ENCODE measurements at places on chromosomes 4 and X.

- no peak for DNase-seq
- no peak overlapping the region for H3K4me3 ChIP-seq
- H3K27me3 ChIP-seq: no peaks in the 10 kb centered on the region
- H3K4me1 ChIP-seq: no peaks in the 10 kb centered on the region
- no peaks in the 10 kb centered on the region for H3K36me3 ChIP-seq
These were observed 166.1 kb downstream of the TENM3 start for GRCh38 chr4:182409271-182409670.

GRCh38 chr4:3193531-3194203 lies 55.3 kb upstream of the MSANTD1 start:
- no peak overlapping the region for H3K27ac ChIP-seq
- peaks cover 13% of the 10 kb centered on the region for H3K36me3 ChIP-seq
- H3K27me3 ChIP-seq: no peaks in the 10 kb centered on the region
- H3K4me1 ChIP-seq: peaks cover 7% of the 10 kb centered on the region

GRCh38 chrX:46039526-46039925 lies 505.7 kb downstream of the ZNF674 start:
- H3K27me3 ChIP-seq: no peaks in the 10 kb centered on the region
- H3K36me3 ChIP-seq: no peaks in the 10 kb centered on the region
- H3K4me1 ChIP-seq: no peaks in the 10 kb centered on the region
- no peak for DNase-seq

DNA sequence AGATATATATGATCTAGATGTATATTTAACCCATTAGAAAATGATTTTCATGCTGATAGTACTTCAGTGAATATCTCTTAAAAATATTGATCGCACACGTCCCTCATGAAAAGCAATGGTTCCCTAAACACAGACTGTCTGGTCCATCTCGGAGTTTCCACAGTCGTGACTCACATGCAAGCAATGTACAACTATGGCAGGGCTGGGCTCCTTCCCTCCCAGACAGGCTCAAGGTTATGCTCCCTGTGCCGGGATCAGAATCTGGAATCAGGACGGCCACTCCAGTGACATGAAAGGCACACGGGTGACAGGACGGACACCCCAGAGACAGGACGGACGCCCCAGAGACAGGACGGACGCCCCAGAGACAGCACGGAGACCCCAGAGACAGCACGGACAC lies 40.2 kb upstream of the PPP2R3B start:
- H3K27me3 ChIP-seq: no peaks in the 10 kb centered on the region
- H3K4me1 ChIP-seq: no peaks in the 10 kb centered on the region
- H3K4me3 ChIP-seq: no peak overlapping the region
- no peak for DNase-seq
- no peaks in the 10 kb centered on the region for H3K36me3 ChIP-seq

- H3K4me1 ChIP-seq: no peaks in the 10 kb centered on the region
- H3K4me3 ChIP-seq: no peak overlapping the region
- no peak for DNase-seq
- no peak overlapping the region for H3K27ac ChIP-seq
- H3K27me3 ChIP-seq: no peaks in the 10 kb centered on the region
These were observed 15.7 kb downstream of the FAM184B start for GRCh38 chr4:17765514-17766286.

- no peak for DNase-seq
- H3K4me1 ChIP-seq: no peaks in the 10 kb centered on the region
- H3K27me3 ChIP-seq: no peaks in the 10 kb centered on the region
- no peak overlapping the region for H3K4me3 ChIP-seq
- H3K27ac ChIP-seq: no peak overlapping the region
These were observed 7.0 kb upstream of the ZNF827 start for GRCh38 chr4:145945431-145946155.

DNA sequence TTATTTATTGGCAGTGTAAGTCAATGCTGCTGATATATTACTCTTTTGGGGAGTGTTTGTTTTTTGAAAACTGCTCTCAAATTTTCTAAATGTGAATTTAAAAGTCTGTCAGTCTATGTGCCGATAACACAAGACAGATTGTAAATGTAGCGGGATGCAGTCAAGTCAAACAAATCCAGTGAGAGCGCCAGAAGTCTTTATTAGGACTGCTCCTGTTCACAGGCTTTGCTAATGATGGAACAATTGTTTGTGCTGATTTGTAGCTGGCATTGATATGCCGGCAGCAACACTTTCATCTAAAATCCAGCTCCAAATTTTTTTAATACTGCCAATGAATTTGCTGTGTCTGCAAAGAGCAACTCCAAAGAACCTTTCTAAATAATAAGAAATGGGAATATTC lies 78.7 kb upstream of the TET2 start:
- H3K27me3 ChIP-seq: no peaks in the 10 kb centered on the region
- no peaks in the 10 kb centered on the region for H3K4me1 ChIP-seq
- H3K36me3 ChIP-seq: no peaks in the 10 kb centered on the region

GRCh38 chr4:77567549-77567948 lies 38.1 kb upstream of the CXCL13 start:
- no peaks in the 10 kb centered on the region for H3K27me3 ChIP-seq
- H3K36me3 ChIP-seq: no peaks in the 10 kb centered on the region
- no peak overlapping the region for H3K27ac ChIP-seq

DNA sequence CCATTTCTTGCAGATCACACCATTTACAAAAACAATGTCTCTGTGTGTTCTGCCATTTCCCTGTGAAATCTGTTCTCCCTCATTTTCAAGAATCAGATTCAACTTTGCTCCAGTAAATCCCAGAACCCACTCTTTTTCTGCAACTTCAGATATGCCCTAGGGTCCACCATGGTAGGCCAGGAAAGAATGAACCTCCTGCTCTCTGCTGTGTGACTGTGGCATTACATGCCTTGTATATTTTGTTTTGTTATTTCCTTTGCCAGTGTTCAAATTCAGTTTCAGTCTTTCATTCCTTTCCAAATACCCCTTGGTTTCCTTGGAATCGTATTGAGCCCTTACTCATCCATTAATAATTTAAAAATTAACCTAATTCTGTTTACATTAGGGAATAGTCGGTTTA lies 290.2 kb upstream of the VCX start:
- H3K27ac ChIP-seq: no peak overlapping the region
- no peak overlapping the region for H3K4me3 ChIP-seq
- H3K27me3 ChIP-seq: no peaks in the 10 kb centered on the region
- no peak for DNase-seq

DNA sequence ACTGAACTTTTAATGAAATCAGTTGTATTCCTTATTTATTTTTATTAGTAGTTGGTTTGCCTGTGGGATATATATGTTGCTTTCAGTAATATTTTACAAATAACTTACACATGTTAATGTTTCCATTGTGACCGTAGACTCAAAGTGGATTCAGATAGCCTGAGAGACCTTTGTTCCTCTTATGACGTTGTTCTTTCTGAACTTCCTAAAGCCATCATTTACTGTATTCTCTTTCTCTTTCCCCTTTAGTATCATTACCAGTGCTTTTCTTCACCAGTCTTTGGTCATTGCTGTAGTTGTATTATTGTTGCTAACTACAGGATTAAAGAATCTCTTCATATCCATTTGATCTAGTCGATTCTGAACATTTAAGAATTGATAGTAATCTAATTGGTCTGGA lies 4.3 kb downstream of the STIM2 start:
- H3K36me3 ChIP-seq: no peaks in the 10 kb centered on the region
- DNase-seq: no peak
- H3K27me3 ChIP-seq: no peaks in the 10 kb centered on the region
- peak overlapping the region; percentile 7 for H3K27ac ChIP-seq
- H3K4me1 ChIP-seq: peaks cover 22% of the 10 kb centered on the region

- peak overlapping the region; percentile 90 for H3K27ac ChIP-seq
- peak overlapping the region; percentile 51 for H3K4me3 ChIP-seq
- DNase-seq: peak; percentile 44
- H3K27me3 ChIP-seq: no peaks in the 10 kb centered on the region
- peaks cover 8% of the 10 kb centered on the region for H3K4me1 ChIP-seq
- H3K36me3 ChIP-seq: peaks cover 3% of the 10 kb centered on the region
These were observed 651 bp upstream of the SAP30 start for GRCh38 chr4:173370130-173370476.

DNA sequence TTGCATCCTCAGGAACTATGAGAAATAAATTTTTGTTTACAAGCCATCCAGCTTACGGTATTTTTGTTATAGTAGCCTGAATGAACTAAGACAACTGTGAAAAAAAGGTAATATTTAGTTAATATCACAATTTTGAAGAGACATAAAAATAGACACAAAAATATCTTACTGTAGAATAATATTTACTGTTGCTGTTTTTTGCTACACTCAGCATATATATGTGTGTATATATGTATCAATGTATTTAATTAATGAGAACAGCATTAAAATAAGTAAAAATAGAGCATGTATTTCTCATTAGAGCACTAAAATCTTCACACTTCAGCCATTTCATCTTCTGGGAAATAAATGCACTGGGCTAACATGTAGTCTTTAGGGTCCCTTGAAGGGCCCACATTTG lies 24.6 kb downstream of the PPP3CA start:
- no peaks in the 10 kb centered on the region for H3K36me3 ChIP-seq
- DNase-seq: no peak
- H3K4me3 ChIP-seq: no peak overlapping the region
- no peaks in the 10 kb centered on the region for H3K27me3 ChIP-seq
- peaks cover 4% of the 10 kb centered on the region for H3K4me1 ChIP-seq

DNA sequence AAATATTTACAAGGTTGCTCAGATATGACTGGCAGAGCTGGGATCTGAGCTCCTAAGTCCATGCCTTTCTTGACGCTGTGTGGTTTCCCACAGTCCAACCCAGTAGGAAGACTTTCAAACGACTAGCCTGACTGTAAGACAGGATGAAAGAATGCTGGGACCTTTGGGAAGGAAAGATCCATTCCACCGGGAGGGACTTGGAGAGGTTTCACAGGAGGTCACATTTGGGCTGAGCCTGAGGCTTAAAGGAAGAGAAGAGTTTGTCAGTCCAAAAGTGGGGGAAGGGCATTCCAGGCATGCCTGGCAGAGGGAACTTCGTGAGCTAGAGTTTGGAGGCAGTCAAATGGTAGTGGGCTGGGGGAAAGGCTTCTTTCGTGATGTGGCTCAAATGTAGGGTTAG lies 1.5 kb downstream of the STARD8 start:
- H3K4me1 ChIP-seq: peaks cover 3% of the 10 kb centered on the region
- no peaks in the 10 kb centered on the region for H3K36me3 ChIP-seq
- peak overlapping the region; percentile 15 for H3K27ac ChIP-seq
- no peak overlapping the region for H3K4me3 ChIP-seq

DNA sequence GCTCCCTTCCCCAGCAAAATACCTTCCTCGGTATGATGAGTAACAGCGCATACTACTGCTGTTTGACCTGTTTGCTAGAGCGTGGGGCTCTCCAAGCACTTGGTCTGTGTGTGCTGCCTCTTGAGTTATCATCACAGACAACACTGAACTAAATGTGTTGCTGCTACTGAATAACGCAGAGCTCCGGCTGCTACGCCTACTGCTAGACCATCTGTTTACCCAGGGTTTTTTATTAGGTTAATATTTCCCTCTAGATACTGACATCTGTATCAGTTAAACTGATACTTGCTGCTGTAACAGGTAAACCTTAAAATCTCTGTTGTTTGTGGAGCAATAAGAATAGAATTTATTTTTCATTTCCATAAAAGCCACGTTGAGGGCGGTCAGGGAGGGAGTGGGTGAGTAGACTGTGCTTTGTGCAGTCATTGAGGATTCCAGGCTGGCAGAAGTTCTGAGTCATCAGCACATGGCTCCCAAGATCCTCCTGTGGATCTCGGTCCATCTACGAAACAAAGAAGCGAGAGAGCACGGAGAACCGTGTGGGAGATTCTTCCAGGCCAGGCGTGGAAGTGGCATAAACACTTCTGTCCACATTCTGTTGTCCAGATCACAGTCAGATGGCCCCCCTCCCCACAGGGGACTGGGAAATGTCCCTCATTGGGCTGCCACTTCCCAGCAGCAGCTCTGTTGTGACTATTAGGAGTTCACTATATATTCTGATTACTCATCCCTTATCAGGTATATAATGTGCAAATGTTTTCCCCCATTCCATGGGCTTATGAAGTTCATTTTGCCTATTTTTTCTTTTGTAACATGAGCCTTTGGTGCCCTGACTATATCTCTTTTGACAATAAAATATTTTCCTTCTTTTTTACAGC lies 14.1 kb downstream of the GRK4 start:
- no peaks in the 10 kb centered on the region for H3K36me3 ChIP-seq
- no peaks in the 10 kb centered on the region for H3K4me1 ChIP-seq
- H3K27me3 ChIP-seq: no peaks in the 10 kb centered on the region
- no peak overlapping the region for H3K27ac ChIP-seq
- DNase-seq: no peak
